ENCODE measurements at places on chromosomes 5 and 9. TPM values are rescaled to one million over a fixed set of nuclear protein-coding genes. Genes with fewer than 3 reads are reported as not detected.

The NR4A3 gene
- total RNA-seq: 3.0 TPM

The ARL14EPL gene
- total RNA-seq: not detected

The MAMDC2 gene
- 18.5 TPM for total RNA-seq

The C5orf63 gene
- 4.9 TPM for total RNA-seq

The OTP gene
- not detected for total RNA-seq

The CXCL14 gene
- 39.4 TPM for total RNA-seq

The PANK3 gene
- 59.8 TPM for total RNA-seq

GRCh38 chr5:89493414-89493813 lies 610.4 kb upstream of the MEF2C start:
- H3K36me3 ChIP-seq: no peaks in the 10 kb centered on the region
- H3K27me3 ChIP-seq: no peaks in the 10 kb centered on the region
- no peak overlapping the region for H3K4me3 ChIP-seq

- DNase-seq: no peak
- H3K4me3 ChIP-seq: no peak overlapping the region
- H3K4me1 ChIP-seq: peaks cover 14% of the 10 kb centered on the region
- H3K36me3 ChIP-seq: no peaks in the 10 kb centered on the region
Observed at GRCh38 chr9:112326194-112326593, 7.2 kb downstream of the PTBP3 start.

GRCh38 chr5:57988813-57989212 lies 471.1 kb downstream of the PLK2 start:
- H3K27me3 ChIP-seq: no peaks in the 10 kb centered on the region
- H3K27ac ChIP-seq: no peak overlapping the region
- H3K4me3 ChIP-seq: no peak overlapping the region
- H3K36me3 ChIP-seq: no peaks in the 10 kb centered on the region

- no peak for DNase-seq
- no peaks in the 10 kb centered on the region for H3K27me3 ChIP-seq
- no peak overlapping the region for H3K4me3 ChIP-seq
- H3K36me3 ChIP-seq: no peaks in the 10 kb centered on the region
- H3K4me1 ChIP-seq: peaks cover 63% of the 10 kb centered on the region
Observed at GRCh38 chr5:170301981-170302652, 4.5 kb upstream of the LCP2 start.

DNA sequence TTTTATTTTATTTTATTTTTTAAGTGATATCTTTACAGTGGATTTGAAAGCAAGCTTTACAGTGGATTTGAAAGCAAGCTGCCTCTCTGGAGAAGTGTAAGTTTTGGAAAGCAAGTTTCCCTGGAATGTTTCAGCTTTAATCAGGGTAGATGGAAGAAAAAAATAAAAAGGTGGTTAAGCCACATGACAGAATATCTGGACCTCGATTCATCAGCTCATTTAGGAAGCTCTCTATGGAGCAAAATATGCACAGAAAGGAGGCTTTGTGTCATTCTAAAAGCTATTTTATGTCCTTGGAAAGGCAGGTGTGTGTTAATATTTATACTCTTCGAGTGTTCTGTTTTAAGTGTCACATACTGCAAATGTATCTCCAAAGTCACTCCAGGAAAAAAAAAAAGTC lies 409.2 kb upstream of the KLF4 start:
- H3K4me3 ChIP-seq: no peak overlapping the region
- no peaks in the 10 kb centered on the region for H3K4me1 ChIP-seq
- no peak for DNase-seq
- no peaks in the 10 kb centered on the region for H3K36me3 ChIP-seq
- no peaks in the 10 kb centered on the region for H3K27me3 ChIP-seq

- no peak overlapping the region for H3K4me3 ChIP-seq
- H3K27me3 ChIP-seq: no peaks in the 10 kb centered on the region
- H3K27ac ChIP-seq: no peak overlapping the region
Observed at GRCh38 chr5:93255796-93256195, 325.2 kb downstream of the NR2F1-AS1 start.

- H3K27ac ChIP-seq: no peak overlapping the region
- H3K27me3 ChIP-seq: no peaks in the 10 kb centered on the region
- no peaks in the 10 kb centered on the region for H3K4me1 ChIP-seq
- H3K4me3 ChIP-seq: no peak overlapping the region
- DNase-seq: no peak
- H3K36me3 ChIP-seq: no peaks in the 10 kb centered on the region
Observed at GRCh38 chr5:1363160-1363559, 18.3 kb upstream of the CLPTM1L start.

GRCh38 chr5:135538261-135538660 lies 2.5 kb upstream of the NEUROG1 start:
- DNase-seq: no peak
- no peak overlapping the region for H3K27ac ChIP-seq
- peaks cover 15% of the 10 kb centered on the region for H3K4me1 ChIP-seq
- H3K4me3 ChIP-seq: no peak overlapping the region
- H3K27me3 ChIP-seq: peaks cover 35% of the 10 kb centered on the region
- H3K36me3 ChIP-seq: no peaks in the 10 kb centered on the region

DNA sequence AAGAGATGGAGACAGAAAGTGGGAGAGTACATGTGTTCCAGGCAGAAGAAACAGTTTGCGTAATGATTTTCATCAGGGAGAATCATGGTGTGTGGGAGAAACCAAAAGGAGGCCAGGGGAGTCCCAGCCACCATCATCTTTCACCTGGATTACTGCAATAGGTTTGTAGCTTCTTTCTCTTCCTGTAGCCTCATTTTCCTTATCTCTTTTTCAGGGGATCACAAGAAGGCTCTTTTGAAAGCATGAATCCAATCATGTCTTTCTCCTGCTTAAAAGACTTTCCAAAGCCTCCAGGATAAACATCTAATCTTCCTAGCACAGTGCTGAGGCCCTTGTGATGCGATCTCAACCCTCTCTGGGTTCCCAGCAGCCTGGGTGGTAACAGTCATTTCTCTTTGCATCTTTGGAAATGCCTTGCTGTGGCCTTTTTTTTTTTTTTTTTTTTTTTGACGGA lies 10.3 kb upstream of the GPBP1 start:
- H3K4me3 ChIP-seq: no peak overlapping the region
- no peak overlapping the region for H3K27ac ChIP-seq
- DNase-seq: no peak

- H3K27me3 ChIP-seq: no peaks in the 10 kb centered on the region
- DNase-seq: peak; percentile 95
- H3K4me1 ChIP-seq: peaks cover 30% of the 10 kb centered on the region
- no peaks in the 10 kb centered on the region for H3K36me3 ChIP-seq
- H3K4me3 ChIP-seq: no peak overlapping the region
Observed at GRCh38 chr5:100647461-100648230, 112.5 kb downstream of the FAM174A start.

- H3K4me1 ChIP-seq: no peaks in the 10 kb centered on the region
- no peaks in the 10 kb centered on the region for H3K36me3 ChIP-seq
- H3K27me3 ChIP-seq: no peaks in the 10 kb centered on the region
- no peak overlapping the region for H3K4me3 ChIP-seq
- no peak overlapping the region for H3K27ac ChIP-seq
Observed at GRCh38 chr9:135678236-135679017, 15.3 kb downstream of the LCN9 start.

- DNase-seq: peak; percentile 73
- H3K36me3 ChIP-seq: no peaks in the 10 kb centered on the region
- H3K4me1 ChIP-seq: peaks cover 11% of the 10 kb centered on the region
Observed at GRCh38 chr9:107637421-107638420, 148.2 kb upstream of the KLF4 start.

- DNase-seq: peak; percentile 93
- no peaks in the 10 kb centered on the region for H3K4me1 ChIP-seq
- H3K36me3 ChIP-seq: peaks cover 25% of the 10 kb centered on the region
Observed at GRCh38 chr9:127458921-127459320, 7.6 kb downstream of the LRSAM1 start.

- H3K27me3 ChIP-seq: no peaks in the 10 kb centered on the region
- peaks cover 12% of the 10 kb centered on the region for H3K4me1 ChIP-seq
- no peaks in the 10 kb centered on the region for H3K36me3 ChIP-seq
- peak overlapping the region; percentile 34 for H3K27ac ChIP-seq
- no peak for DNase-seq
Observed at GRCh38 chr9:94772144-94772543, 45.6 kb downstream of the AOPEP start.

- no peak overlapping the region for H3K4me3 ChIP-seq
- H3K27ac ChIP-seq: no peak overlapping the region
- DNase-seq: no peak
- no peaks in the 10 kb centered on the region for H3K36me3 ChIP-seq
- no peaks in the 10 kb centered on the region for H3K27me3 ChIP-seq
Observed at GRCh38 chr5:93404246-93404645, 176.8 kb downstream of the NR2F1-AS1 start.

GRCh38 chr5:138605254-138605972 lies 30.2 kb upstream of the HSPA9 start:
- no peak overlapping the region for H3K4me3 ChIP-seq
- no peak for DNase-seq
- no peaks in the 10 kb centered on the region for H3K36me3 ChIP-seq
- H3K27me3 ChIP-seq: no peaks in the 10 kb centered on the region

- H3K4me3 ChIP-seq: no peak overlapping the region
- H3K36me3 ChIP-seq: no peaks in the 10 kb centered on the region
- H3K27me3 ChIP-seq: no peaks in the 10 kb centered on the region
- peaks cover 11% of the 10 kb centered on the region for H3K4me1 ChIP-seq
- H3K27ac ChIP-seq: peak overlapping the region; percentile 81
Observed at GRCh38 chr5:170151097-170151831, 45.6 kb downstream of the FOXI1 start.

GRCh38 chr9:38428062-38428461 lies 3.8 kb upstream of the IGFBPL1 start:
- no peaks in the 10 kb centered on the region for H3K36me3 ChIP-seq
- H3K27me3 ChIP-seq: no peaks in the 10 kb centered on the region
- peaks cover 15% of the 10 kb centered on the region for H3K4me1 ChIP-seq
- H3K27ac ChIP-seq: no peak overlapping the region
- DNase-seq: no peak

- H3K27me3 ChIP-seq: no peaks in the 10 kb centered on the region
- H3K4me1 ChIP-seq: peaks cover 5% of the 10 kb centered on the region
- no peaks in the 10 kb centered on the region for H3K36me3 ChIP-seq
- no peak overlapping the region for H3K27ac ChIP-seq
Observed at GRCh38 chr9:95766906-95767305, 108.6 kb upstream of the ERCC6L2 start.

GRCh38 chr5:74384851-74385250 lies 255.7 kb downstream of the ENC1 start:
- H3K27ac ChIP-seq: no peak overlapping the region
- no peaks in the 10 kb centered on the region for H3K36me3 ChIP-seq
- no peaks in the 10 kb centered on the region for H3K4me1 ChIP-seq
- no peaks in the 10 kb centered on the region for H3K27me3 ChIP-seq
- DNase-seq: no peak
- H3K4me3 ChIP-seq: no peak overlapping the region

DNA sequence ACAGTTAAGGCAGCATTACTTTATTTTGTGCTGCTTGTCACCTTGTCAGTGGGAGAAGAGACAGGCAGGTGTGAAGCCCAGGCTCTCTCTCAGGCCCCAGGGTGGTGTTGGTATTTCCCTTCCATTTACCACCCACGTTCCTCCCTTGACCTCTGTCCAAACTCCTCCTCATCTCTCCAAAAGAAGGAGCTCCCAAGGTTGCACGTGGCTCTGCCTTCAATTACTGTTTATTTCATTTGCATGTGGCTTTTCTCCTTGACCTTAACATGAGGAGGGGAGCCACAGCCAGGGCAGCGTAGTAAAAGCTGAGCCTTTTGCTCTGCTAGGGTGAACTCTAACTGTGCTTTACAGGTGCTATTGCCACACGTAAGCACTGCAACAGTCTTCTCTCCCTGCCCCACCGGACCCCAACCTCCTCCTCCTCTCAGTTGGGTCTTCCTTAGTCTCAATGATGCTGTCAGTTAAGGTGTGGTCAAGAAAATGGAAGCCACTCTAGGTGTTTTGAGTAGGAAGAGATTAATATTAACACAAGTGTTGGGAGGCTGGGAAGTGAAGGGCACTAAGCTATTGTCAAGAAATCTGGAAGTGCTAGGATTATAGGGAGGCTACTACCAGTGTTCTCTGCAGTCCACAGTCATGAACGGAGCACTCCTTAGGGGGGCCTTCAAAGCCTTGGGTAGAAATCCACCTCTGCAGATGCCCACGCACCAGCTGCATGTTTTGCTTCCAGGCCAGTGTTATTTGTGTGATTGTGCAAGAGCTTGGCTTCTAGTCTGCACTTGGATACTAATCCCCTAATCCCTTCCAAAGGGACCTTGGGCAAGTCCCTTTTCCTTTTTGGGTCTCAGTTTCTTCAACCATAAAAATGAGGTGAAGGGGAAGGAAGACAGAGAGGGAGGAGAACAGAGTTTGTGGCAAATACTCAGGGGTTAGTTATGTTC lies 3.9 kb upstream of the ALDH1B1 start:
- H3K4me3 ChIP-seq: no peak overlapping the region
- DNase-seq: no peak
- no peak overlapping the region for H3K27ac ChIP-seq
- no peaks in the 10 kb centered on the region for H3K27me3 ChIP-seq

DNA sequence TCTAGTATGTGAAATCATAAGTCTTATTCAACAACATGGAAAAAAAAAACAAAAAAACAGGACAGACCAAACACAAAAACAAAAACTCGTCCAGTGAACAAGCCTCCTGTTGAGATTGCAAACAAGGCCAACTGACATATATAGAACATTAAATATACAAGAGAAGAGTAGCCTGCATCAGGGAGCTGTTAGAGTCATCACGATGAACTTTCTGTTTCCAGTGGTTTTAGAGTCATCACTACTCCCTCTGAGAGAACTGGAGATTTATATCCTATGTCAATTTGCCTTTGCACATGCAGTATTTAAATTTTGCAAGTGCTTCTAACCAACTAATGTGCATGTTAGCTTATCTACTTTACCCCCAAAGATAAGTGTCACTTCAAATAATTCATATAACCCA lies 9.9 kb downstream of the SNCAIP start:
- H3K27me3 ChIP-seq: no peaks in the 10 kb centered on the region
- H3K27ac ChIP-seq: no peak overlapping the region
- DNase-seq: no peak
- no peak overlapping the region for H3K4me3 ChIP-seq

DNA sequence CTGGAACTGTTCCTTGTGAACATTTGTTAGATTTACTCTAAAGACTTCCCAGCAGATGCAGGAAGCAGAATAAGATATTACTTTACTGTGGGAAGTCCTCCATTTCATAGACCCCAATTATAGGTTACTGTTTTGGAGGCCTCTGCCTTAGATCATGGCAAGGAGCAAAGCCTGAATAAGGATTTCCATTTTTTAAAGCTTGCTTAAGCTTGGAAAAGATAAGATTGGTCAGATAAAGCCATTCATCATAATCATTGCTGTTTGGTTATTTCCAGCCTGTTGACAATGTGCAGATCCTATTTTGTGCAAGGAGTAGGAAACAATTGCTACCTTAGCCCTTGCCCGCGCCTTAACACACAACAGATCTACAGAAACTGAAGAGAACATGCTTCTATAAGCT lies 129.5 kb upstream of the ITGA1 start:
- DNase-seq: no peak
- no peak overlapping the region for H3K4me3 ChIP-seq
- H3K27me3 ChIP-seq: no peaks in the 10 kb centered on the region
- H3K36me3 ChIP-seq: no peaks in the 10 kb centered on the region
- H3K4me1 ChIP-seq: no peaks in the 10 kb centered on the region

DNA sequence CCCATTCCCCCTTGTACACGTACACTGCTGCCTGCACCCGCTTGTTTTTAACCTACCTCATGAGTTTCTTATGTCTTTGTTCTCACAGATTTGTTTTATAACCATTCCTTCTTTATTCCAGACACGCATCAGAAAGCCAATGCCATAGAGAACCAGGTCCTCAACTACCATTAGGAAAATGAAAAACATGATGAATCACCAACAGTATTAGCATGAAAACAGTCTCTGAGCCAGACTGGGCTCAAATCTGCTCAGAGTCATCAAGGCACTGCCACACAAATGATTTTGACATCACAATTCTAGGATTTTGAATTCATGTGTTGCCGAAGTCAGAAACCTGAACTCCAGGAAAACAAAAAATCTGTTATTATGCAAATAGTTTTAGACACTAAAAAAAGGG lies 394.1 kb upstream of the GRIA1 start:
- H3K36me3 ChIP-seq: no peaks in the 10 kb centered on the region
- DNase-seq: no peak
- H3K27me3 ChIP-seq: no peaks in the 10 kb centered on the region
- H3K4me3 ChIP-seq: no peak overlapping the region

Measured in thyroid gland (tissue), 4 donors.